ENCODE measurements at places on chromosomes 5 and 9. TPM values are rescaled to one million over a fixed set of nuclear protein-coding genes. Genes with fewer than 3 reads are reported as not detected.

GRCh38 chr9:69121155-69122081 lies 52.7 kb upstream of the TJP2 start:
- DNase-seq = peak; percentile 74
- H3K4me3 ChIP-seq = peak overlapping the region; percentile 75
- H3K4me1 ChIP-seq = peaks cover 21% of the 10 kb centered on the region
- H3K27me3 ChIP-seq = no peaks in the 10 kb centered on the region
- H3K36me3 ChIP-seq = no peaks in the 10 kb centered on the region
- H3K27ac ChIP-seq = peak overlapping the region; percentile 69

The SLC45A2 gene
- not detected for total RNA-seq

The TAS2R1 gene
- total RNA-seq = not detected

- no peak for DNase-seq
- H3K4me1 ChIP-seq = peaks cover 19% of the 10 kb centered on the region
- no peak overlapping the region for H3K27ac ChIP-seq
- no peaks in the 10 kb centered on the region for H3K27me3 ChIP-seq
These were observed 8.1 kb downstream of the BASP1 start for GRCh38 chr5:17225520-17225919.

- H3K4me3 ChIP-seq = no peak overlapping the region
- H3K27ac ChIP-seq = no peak overlapping the region
- H3K27me3 ChIP-seq = no peaks in the 10 kb centered on the region
- H3K4me1 ChIP-seq = no peaks in the 10 kb centered on the region
These were observed 119.3 kb downstream of the C5orf15 start for GRCh38 chr5:133849116-133849515.

The C9orf153 gene
- 0.66 TPM for total RNA-seq

GRCh38 chr5:142955628-142956027 lies 185.5 kb downstream of the ARHGAP26 start:
- no peak for DNase-seq
- peaks cover 2% of the 10 kb centered on the region for H3K4me1 ChIP-seq
- H3K36me3 ChIP-seq = no peaks in the 10 kb centered on the region

GRCh38 chr5:1874771-1875220 lies 7.9 kb downstream of the IRX4 start:
- no peaks in the 10 kb centered on the region for H3K4me1 ChIP-seq
- H3K36me3 ChIP-seq = no peaks in the 10 kb centered on the region
- no peak for DNase-seq
- no peak overlapping the region for H3K27ac ChIP-seq
- peaks cover 66% of the 10 kb centered on the region for H3K27me3 ChIP-seq

DNA sequence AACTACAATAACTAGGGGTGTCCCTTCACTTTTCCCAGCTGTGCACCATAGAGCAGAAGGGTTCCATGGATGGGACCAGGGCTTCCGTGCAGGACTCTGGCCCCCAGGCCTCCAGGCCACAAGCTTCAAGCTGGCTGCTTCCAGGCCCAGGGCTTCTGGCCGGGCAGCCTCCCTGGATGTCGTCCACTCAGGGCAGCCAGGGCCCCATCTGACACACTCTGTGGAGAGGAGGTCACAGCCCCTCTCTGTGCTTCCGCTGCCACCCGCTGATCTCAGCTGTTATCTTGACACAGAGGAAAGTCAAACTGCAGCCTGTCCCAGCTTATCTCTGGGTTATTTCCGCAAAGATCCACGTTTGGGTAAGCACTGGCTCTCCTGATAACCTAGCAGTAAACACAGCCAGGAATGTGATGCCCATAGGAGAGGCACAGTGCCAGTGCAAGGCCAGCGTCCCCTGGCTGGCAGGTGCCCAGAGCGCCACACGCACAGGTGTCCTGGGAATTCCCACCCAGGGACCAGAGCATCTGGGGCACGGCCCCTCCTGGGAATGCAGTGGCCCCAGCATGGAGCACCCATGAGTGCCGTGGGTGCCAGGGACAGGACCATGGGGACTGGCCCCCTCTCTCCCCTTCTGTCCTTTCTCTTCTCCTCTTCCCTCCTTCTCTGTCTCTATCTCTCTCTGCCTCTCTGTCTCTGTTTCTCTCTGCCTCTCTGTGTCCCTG lies 15.6 kb upstream of the SLC6A19 start:
- H3K4me1 ChIP-seq = no peaks in the 10 kb centered on the region
- H3K36me3 ChIP-seq = no peaks in the 10 kb centered on the region
- H3K27me3 ChIP-seq = no peaks in the 10 kb centered on the region

The C9orf152 gene
- not detected for total RNA-seq

DNA sequence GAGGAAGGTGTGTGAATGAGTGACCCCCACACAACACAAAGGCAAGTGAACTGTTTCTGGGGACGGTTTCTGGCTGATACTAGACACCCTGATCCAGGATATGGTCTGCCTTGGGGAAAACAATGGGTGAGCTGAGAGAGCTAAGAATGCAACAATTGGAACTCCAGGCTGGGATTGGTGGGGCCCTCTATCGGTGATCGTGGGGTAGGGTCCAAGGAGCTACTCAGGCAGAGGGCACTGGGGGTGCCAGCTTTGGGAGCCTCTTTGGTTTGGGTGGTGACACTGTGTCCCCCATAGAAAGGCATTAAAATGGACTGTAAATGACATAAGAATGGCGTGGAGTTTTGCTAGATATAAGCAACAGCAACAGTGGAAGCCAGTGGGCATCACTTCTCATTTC lies 439.1 kb downstream of the DMAC1 start:
- H3K27me3 ChIP-seq = no peaks in the 10 kb centered on the region
- H3K27ac ChIP-seq = no peak overlapping the region
- H3K36me3 ChIP-seq = no peaks in the 10 kb centered on the region
- no peak overlapping the region for H3K4me3 ChIP-seq
- no peaks in the 10 kb centered on the region for H3K4me1 ChIP-seq

- H3K27me3 ChIP-seq = no peaks in the 10 kb centered on the region
- DNase-seq = no peak
- H3K4me3 ChIP-seq = no peak overlapping the region
- no peak overlapping the region for H3K27ac ChIP-seq
- no peaks in the 10 kb centered on the region for H3K36me3 ChIP-seq
These were observed 160.2 kb downstream of the CNTLN start for GRCh38 chr9:17294822-17295624.

DNA sequence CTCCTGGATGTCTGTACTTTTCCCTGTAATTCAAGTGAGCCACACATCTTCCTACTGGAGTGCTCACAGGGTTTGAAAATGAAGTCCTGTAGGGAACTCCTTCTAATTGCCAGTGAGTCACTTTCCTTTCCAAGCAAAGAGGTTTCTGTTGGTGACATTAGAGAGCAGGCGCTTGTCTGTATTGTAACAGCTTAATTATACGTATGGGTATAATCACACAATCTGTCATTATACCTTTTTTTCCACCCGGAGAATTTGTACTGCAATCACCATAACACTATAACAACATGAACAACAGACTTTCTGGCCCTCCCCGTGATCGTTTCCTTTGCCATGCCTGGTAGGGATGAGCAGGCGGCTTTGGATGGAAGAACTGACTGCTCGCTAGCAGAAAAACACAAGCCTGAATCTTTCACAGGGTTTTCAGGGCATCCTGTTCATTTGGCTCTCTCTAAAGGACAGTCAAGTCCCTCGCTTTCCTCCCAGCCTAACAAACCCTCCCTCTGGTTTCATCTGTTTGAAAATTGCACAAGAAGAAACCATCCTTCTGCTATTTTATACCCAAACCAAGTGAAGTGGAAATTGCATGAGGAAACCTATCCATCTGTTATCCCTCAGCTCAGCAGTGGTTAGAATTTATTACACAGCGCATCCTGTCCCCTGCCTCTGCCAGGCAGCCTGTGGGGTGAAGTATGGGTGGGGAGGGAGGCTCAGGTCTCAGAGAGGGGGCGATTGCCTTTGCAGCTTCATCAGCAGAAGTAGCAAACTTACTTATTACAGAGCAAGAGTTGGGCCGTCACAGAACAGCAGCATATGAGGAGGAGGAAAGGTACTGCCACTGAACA lies 307.0 kb upstream of the TLE4 start:
- no peaks in the 10 kb centered on the region for H3K36me3 ChIP-seq
- no peaks in the 10 kb centered on the region for H3K27me3 ChIP-seq
- H3K4me3 ChIP-seq = no peak overlapping the region
- H3K27ac ChIP-seq = no peak overlapping the region
- DNase-seq = no peak
- no peaks in the 10 kb centered on the region for H3K4me1 ChIP-seq

DNA sequence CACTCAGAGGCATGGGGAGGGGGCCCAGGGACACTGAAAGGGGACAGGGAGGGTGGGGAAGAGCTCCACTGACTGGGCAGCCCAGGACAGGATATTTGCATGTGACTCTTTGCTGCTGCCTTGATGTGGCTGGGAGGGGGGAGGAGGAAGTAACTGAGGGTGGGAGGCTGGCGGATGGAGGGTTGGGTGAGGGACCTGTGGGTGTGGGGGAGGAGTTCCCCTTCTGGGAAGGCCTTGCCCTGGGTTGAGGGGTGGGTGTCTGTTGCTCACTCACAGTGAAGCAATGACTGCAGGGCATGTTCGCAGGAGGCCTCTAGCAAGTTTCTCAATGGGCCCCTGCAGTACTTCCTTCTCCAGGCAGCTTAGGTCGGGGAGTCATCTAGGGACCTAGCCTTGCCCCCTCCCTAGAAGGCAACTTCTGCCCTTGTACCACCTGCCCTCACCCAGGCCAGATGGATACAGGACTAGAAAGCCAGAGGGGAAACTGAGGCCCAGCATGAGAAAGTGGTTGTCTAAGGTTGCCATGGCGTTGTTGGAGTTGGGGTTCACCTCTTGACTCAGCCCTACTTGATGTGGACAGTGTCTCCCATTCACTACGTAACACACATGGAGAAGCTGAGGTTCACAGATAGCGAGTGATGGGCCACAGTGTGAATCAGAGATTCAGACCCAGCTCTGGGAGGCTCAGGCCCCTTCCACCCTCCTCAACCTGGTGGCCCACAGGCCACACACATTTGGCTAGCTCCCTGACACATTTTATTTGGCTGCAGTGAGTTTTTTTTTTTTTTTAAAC lies 3.0 kb downstream of the GRK6 start:
- DNase-seq = no peak
- H3K27ac ChIP-seq = no peak overlapping the region
- peaks cover 9% of the 10 kb centered on the region for H3K36me3 ChIP-seq
- H3K4me3 ChIP-seq = no peak overlapping the region
- H3K4me1 ChIP-seq = peaks cover 14% of the 10 kb centered on the region
- H3K27me3 ChIP-seq = no peaks in the 10 kb centered on the region

DNA sequence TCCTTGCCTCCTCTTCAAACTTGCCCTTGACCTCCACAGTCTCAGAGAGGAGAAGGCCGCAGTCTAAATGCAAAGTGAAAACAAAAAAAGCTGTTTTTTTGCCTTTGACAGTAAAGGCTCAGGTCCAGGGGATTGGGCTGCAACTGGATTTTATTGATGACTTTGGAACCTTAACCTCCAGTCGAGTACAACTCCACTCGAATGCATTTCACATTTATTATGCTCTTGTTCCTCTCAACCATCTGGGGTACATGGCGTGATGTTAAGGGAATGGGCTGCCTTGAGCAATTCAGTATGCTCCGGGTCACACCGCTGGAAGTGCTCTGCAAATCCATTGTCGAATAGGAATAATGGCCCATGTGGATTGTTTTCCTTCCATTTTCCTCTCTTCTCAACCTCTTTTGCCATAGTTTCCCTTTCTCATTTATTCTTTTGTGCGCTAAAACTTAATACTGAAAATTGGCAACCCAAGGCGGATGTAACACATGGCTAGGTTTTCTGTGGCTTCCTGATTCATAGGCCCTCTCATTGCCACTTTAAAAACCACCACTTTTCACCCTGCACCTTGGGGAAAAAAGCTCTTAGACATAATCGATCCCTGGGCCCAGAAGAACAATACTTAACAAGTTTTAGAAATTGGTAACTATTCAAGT lies 34.3 kb downstream of the ITK start:
- H3K27ac ChIP-seq = no peak overlapping the region
- no peaks in the 10 kb centered on the region for H3K36me3 ChIP-seq
- H3K27me3 ChIP-seq = no peaks in the 10 kb centered on the region
- no peak for DNase-seq
- no peaks in the 10 kb centered on the region for H3K4me1 ChIP-seq

DNA sequence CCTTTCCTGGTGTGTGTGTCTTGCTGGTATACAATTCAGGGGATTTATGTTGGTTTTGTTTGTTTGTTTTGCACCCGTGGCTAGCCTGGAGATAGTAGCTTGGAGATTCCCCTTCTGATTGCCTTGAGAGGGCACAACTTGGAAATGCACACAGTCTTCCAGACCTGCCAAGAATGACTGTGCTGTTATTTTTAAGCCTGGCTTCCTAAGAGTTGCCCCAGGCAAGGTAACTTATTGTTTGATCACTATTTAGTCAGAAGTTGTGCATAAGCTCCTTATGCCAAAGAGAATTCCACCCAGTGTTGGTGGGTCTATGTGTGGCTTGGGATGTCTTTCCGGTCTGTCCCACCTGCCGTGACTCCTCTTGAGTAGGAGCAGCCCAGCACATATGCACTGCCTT lies 421.9 kb upstream of the KCNN2 start:
- H3K27me3 ChIP-seq = no peaks in the 10 kb centered on the region
- no peak for DNase-seq
- H3K36me3 ChIP-seq = no peaks in the 10 kb centered on the region
- H3K4me1 ChIP-seq = no peaks in the 10 kb centered on the region
- no peak overlapping the region for H3K4me3 ChIP-seq

The MYORG gene
- total RNA-seq = 7.0 TPM

The ALAD gene
- 29.5 TPM for total RNA-seq
